Fibroblast of upper back skin (primary cell): ENCODE measurements at places on chromosomes 2 and 18.

GRCh38 chr2:46460241-46460921 lies 19.0 kb upstream of the TMEM247 start:
- DNase-seq = no peak

DNA sequence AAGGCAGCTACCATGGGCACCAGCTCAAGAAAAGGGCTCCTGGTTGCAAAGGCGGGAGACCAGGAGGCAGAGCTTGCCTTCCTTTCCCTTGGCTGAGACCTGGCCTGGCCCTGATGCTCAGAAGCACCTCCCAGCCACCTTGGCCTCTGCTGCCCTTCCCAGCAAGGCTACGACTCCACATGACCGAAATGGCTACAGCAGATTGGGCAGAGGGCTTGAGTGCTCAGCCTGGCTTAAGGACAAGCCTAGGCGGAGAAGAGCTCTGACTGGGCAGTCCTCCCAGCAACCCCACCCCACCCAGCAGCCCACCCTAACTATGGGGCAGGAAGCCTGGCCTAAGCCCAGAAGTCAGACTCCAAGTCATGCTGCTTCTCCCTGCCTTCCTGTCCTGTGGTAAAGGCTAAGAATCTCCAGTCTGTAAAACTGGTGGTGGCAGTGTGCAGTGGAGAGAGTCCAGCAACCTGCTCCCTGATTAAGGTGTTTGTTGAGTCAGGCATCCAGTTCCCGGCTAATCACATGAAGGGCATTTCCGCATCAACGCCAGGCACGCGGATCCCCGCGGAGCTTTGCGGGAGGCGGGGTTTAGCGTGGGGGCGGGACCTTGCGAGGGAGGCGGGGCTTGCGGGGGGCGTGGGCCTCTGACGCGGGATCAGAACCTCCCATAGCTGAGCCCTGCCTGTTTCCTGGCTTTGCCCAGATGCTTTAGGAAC lies 256.0 kb downstream of the BCL11A start:
- DNase-seq = no peak

DNA sequence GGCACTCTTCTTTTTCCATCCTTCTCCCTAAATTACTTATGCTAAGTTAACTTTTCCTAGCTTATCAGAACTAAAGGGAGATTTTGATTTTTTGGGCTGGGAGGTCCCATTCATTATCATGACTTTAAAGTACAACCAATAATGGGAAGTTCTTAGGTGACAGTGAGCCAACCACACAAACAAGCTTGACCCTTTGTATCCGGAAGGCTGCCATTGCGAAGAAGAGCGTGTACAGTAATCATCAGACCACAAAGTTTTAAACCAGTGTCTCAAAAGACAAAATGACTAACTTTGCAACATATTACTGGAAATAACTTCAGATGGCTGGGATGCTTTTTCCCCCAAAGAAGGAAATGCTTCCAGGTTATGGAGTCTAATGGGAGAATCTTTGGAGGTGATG lies 298.1 kb downstream of the TGIF1 start:
- peak; percentile 35 for DNase-seq

- no peak for DNase-seq
These were observed 11.4 kb downstream of the CXCR4 start for GRCh38 chr2:136106505-136106904.

- DNase-seq = no peak
These were observed 22.3 kb downstream of the QPCT start for GRCh38 chr2:37366773-37367172.
